ENCODE measurements at places on chromosomes 1 and 21.

- no peak for DNase-seq
Observed at GRCh38 chr1:26234644-26235370, 807 bp downstream of the CEP85 start.

DNA sequence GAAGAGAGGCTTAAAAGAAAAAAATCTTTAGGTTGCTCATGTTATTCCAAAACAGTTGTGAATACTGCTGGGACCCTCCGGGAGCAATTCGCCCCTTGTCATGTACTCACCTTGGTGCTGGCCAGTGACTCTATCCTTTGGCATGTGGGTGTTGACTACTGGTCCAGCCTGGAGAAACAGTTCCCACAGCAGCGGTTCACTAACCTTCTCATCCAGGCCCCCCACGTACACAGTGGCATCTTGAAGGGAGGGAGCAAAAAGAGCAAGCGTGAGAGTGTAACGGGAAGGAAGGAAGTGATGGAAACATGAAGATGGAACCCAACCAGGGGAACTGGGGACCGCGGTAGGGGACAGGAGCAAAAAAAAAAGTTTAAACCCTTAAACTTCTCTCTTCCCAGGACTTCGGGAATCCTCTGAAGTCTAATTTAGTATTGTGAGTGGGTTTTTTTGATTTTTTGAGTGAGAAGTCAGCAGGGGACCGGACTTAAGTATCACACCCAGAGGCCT lies 494 bp downstream of the SF3B4 start:
- no peak for DNase-seq

GRCh38 chr1:156868341-156868740 lies 7.7 kb downstream of the NTRK1 start:
- no peak for DNase-seq

GRCh38 chr1:101006553-101006952 lies 19.0 kb downstream of the DPH5 start:
- no peak for DNase-seq

DNA sequence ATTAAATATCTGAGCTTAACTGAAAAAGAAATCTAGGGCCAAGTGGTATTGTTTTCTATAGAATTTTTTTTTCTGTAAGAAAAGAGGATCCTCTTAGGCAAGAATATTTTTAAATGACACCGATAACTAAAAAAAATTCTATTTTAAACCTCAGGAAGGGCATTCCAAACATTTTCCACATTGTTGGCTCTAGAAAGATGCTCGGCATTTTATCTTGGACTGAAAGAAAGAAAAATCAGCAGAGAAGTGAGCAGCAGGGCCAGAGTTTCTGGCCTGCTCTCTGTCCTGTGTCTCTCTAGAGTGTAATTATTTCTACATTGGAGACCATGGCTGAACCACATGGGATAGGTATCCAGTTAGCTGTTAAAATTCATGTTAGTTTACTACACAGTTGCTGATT lies 192.5 kb upstream of the GREM2 start:
- DNase-seq, result no peak

DNA sequence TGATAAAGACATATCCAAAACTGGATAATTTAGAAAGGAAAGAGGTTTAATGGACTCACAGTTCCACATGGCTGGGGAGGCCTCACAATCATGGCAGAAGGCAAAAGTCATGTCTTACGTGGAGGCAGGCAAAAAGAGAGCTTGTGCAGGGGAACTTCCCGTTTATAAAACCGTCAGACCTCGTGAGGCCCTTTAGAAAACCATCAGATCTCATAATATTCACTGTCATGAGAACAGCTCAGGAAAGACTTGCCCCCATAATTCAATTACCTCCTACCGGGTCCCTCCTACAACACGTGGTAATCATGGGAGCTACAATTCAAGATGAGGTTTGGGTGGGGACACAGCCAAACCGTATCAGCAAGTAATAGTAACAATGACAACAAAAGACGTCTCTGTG lies 88.2 kb upstream of the SLC25A33 start:
- no peak for DNase-seq

DNA sequence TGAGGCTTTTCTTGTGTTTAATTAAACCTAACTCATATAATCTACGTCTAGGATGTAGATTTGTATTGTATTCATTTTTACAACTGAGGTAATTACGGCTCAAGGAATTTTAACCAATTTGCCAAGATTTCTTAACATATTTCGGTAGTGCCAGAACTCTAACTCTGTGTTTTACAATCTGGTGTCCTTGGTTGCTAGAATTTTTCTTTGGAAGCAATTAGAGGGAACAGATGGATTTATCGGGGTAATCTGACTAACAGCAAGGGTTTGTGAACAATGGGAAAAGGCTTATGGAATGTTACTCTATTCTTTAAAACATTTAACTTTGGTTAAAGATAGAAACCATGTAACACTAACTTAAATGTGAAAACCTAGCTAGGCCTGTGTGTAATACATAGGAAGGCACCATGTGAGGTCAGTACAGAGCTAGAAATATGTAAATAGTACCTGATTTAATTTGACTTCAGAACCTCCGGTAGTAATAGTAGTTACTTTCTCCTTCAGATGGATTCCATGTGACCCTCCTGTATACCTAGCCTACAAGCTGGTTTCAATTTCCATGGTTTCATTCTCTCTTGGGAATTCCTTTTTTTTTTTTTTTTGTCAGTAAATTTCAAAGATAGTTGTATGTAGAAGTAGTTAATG lies 1.2 kb downstream of the MTF2 start:
- no peak for DNase-seq

DNA sequence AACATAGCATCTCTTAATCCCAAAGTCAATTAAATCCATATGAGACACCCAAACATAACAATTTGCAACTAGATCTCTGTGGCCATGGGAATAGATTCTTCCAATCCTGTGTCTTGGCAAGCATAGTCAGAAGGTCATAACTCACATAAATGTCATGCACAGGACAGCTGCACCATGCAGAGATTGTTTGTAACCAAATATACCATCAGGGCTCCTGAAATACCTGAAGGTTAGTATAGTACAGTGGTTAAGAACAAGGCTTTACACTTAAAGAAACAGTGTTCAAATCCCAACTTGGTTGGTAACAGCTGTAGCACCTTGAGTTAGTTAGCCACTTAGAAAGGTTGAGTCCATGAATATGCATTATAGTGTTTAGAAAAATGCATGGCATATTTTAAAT lies 82.6 kb upstream of the CCDC190 start:
- DNase-seq, result no peak

DNA sequence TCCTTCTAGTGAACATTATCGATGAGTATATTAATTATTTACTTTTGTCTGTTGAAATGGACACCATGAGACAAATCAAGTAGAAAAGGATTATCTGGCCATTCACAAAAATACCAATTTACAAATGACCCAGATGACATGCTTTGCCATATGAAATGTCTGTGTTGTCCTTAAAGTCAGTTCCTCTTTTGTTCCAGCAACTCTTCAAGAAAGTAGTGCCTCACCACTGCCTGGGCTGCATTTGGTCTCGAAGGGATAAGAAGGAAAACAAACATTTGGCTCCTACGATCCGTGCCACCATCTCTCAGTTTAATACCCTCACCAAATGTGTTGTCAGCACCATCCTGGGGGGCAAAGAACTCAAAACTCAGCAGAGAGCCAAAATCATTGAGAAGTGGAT lies 79.6 kb downstream of the RGL1 start:
- DNase-seq, result no peak

GRCh38 chr1:8016210-8016894 lies 9.8 kb downstream of the ERRFI1 start:
- DNase-seq, result no peak

GRCh38 chr1:4379451-4380175 lies 274.8 kb upstream of the AJAP1 start:
- DNase-seq, result no peak

DNA sequence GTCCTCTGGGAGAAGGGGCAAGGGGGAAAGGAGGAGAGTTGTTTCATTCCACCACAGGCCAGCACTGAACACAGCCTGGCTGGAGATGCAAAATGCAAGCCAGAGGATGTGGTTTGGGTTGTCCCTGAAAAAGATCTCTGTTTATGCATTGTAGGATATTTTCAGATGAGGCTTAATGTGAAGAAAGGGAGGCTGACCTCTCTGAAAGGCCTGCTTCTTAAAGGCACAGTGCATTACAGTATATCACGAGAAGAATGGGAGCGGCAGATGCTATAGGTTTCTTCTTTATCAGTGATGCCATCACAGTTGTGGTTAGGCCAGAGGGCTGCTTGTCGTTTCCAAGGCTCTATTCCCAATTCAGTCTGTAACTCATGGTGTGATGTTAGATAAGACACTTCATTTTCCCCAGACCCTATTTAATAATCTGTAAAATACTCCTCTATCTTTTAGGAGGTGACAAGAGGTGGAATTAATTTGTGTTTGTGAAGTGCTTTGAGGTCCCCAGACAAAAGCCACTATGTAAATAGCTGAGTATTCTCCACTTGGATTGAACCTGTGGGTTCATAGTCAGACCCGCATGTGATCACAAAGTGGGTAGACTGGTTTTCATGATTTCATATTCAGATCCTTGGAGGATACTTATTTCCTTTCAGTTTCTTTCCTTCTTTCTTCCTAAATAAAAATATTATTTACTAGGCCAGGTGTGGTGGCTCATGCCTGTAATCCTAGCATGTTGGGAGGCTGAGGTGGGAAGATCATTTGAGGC lies 76.5 kb upstream of the WDR26 start:
- no peak for DNase-seq

- no peak for DNase-seq
Observed at GRCh38 chr1:158179301-158180041, 1.2 kb upstream of the CD1D start.

GRCh38 chr1:45545019-45545493 lies 5.6 kb upstream of the AKR1A1 start:
- no peak for DNase-seq

- DNase-seq, result no peak
Observed at GRCh38 chr1:157932069-157932468, 61.4 kb upstream of the KIRREL1 start.

DNA sequence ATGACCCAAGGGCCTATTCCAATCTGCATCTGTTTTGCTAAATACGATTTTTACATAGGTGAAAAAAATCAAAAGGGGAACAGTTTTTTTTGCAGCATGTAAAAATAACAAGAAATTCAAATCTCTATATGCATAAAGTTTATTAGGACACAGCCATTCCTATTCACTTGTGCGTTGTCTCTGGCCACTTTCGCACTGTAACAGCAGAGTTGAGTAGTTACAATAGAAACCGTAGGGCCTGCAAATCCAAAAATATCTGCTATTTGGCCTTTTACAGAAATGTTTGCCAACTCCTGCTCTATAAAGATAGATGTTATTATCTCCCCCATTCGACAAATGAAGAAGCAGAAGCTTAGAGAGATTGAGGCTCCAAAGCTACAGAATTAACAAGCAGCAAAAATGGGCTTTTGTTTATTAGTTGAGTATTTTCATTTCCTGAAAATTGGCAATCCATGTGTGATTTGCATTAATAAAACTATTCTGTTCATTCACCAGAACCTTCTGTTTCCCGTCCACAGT lies 5.5 kb downstream of the DYNLT5 start:
- DNase-seq, result no peak

DNA sequence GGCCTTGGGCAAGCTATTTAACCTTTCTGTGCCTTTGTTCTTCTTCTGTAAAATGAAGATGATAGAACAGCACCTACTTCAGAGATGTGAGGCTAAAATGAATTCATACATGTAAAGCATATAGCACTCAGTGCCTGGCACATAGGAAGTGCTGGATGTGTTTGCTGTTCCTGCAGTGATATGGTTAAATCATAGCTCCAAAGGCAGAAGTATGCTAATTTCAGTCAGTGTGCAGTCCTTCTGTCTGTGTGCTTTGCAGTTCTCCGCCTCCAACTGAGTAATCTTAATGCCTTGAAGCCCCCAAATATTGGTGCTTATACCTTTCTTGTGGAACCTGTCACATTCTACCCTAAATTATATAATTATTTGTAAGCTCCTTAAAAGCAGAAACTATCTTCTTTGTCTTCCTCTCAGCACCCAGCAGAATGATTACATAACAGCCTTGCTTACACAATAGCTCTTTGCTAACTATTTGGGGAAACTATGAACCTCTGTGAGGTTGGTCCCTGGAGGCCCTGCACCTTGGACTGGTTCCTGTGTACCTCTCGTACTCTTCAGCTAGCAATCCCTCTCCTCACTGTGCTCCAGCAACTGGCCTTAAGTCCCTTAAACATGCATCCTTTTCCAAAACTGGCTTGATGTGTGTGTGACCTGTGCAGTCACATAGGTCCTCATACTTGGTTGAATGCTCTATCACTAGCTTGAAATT lies 57.0 kb upstream of the CACYBP start:
- DNase-seq, result no peak

DNA sequence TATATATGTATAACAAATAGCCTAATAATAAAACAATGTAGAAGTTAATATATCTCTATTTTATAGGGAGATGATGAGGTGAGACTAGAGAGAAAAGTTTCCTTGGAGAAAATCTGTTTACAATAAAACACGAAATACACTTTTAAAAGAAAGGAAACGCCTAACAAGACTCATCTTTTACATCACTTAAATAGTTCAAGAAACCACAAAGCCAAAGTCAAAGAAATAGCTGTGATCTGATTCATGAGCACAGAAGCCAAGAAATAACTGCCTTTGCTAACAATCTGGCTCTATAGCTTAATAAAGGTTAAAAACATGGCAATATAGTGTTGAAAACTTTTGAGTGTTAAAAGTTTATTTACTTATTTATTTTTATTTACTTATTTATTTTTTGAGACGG lies 61.5 kb downstream of the TOR3A start:
- DNase-seq, result no peak

- DNase-seq, result no peak
Observed at GRCh38 chr1:245751726-245752470, 597.1 kb downstream of the KIF26B start.

DNA sequence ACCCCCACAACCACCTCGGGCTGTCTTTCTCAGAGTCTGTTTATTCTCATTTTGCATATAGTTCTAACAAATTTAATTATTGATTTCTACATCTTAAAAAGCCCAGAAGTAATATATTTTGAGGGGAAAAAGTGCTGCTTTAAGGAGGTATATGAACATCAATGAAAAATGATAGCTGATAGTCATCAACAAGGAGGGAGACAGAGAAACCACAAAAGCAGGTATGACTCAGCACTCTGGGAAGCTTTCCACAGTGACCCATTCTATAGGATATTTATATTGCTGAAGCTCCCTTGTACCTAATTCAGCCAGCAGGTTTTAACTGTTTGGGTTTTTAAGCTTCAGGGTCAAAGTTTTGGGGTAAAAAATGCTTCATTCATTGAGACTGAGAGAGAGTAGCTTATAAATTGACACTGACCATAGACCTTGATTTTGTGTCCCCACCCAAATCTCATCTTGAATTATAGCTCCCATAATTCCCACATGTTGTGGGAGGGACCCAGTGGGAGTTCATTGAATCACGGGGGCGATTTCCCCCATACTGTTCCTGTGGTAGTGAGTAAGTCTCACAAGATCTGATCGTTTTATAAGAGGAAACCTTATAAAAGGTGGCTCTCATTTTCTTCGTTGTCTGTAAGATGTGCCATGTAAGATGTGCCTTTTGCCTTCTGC lies 27.4 kb downstream of the VANGL1 start:
- DNase-seq, result no peak

GRCh38 chr1:29299446-29299845 lies 63.1 kb downstream of the PTPRU start:
- DNase-seq, result no peak

- DNase-seq, result no peak
Observed at GRCh38 chr1:172382406-172382805, 38.1 kb upstream of the C1orf105 start.
